ENCODE measurements at places on chromosomes 5 and 9.

DNA sequence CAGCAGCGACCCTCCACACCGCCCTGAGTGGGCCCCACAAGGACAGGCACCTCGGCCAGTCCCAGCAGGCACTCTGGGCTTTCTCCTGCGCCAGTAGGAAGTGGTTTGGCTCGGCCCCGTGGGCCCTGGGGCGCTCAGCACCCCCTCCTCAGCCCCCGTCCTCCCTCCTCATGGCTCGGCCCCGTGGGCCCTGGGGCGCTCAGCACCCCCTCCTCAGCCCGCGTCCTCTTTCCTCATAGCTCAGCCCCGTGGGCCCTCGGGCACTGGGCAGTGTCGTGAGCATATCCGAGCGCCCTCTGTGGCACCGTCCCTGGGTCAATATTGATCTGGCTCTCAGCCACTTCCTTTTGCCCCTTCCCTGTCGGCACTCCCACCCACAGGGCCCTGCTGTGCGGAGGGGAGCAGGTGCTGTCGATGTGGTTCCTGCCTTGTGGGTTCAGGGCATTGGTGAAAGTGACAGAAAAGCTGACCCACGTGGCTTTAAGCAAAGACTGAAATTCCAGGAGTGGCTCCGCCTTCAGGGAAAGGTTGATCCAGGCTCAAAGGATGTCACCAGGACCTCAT lies 5.5 kb upstream of the SCGB3A1 start:
- no peak for DNase-seq

- DNase-seq, result no peak
Measured at GRCh38 chr5:172002840-172003512, 3.5 kb downstream of the FBXW11 start.

DNA sequence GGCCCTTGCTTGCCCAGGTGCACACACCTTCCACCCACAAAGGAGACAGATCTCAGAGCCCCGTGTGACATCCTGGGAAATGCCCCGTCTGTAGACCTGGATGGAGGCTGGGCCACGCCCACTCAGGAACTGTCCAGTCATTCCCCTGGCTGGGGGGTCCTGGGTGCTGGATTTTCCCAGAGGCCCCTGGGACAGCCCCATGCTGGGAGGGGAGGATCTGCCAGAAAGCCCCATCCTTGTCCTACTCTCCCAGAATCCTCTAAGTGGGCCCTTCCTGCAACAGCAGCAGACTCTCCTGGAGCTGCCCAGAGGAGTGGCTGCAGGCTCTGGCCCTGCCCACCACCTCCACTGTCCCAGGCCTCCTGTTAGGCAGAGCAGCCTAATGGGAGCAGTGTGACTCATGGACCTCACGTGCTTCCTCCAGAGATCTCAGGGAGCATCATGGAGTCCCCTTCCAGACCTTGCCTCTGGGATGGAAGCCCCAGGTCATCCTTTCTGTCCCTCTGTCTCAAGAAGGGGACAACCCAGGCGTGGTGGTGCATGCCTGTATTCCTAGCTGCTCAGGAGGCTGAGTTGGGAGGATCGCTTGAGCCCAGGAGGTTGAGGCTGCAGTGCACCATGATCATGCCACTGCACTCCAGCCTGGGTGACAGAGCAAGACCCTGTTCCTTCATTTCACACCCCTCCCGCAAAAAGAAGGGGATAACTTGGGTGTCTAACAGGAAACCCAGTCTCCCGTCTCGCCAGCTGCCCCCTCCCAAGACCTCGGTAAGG lies 51.7 kb downstream of the JADE2 start:
- DNase-seq, result peak; percentile 68

GRCh38 chr5:150263801-150264621 lies 25.6 kb downstream of the CAMK2A start:
- DNase-seq, result peak; percentile 3

DNA sequence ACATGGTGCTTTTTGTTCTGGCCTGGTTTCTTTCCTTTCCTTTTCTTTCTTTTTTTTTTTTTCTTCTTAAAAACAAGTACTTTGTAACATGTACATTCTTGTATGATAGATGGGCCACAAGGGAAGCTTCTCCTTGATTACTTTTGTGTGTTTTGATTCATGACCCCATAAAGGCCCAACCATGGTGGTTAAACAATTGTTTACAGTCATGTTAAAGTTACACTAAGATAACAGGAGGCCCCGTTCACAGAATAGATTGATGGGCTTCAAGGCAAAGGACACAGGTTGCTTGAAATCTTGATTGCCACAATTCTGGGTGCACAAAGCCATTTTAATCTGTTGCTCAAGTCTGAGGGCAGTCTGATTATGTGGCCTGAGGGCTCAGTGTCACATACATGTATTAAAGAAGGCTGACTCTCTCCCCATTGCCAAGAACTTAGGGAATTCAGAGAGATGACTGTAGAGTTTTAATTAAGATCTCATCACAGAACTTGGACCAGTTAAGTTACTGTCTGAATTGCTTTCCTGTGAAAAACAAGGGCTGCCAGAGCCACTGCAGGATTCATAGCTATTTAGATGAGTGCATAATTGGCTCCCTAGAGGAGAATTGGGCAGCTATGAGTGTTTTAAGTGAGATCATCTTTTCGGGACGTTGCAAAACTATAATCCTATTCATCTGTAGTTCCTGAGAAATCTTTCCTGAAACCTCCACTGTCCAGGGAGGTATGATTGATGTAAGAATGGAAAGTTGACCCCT lies 163.4 kb downstream of the TLE4 start:
- no peak for DNase-seq

GRCh38 chr5:38582975-38583319 lies 26.5 kb upstream of the LIFR start:
- no peak for DNase-seq

DNA sequence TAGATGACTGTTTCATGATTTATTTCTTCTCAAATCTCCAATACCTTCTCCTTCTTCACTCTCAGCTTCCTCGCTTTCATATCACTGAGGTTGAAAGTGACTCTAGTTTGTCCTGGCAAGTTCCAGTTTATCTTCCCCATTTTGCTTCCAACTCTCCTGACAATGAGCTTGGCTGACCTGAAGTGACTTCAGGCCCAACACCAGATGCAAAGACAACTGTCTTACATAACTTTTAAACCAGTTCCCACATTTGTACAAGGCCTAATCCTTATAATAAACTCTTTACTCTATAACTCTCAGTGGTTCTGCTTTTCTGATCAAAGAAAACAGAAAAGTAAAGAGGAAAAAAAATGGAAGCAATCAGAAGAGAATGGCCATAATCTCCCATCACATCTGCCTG lies 22.0 kb downstream of the GNG10 start:
- peak; percentile 58 for DNase-seq

- no peak for DNase-seq
Measured at GRCh38 chr9:114824110-114824509, 18.3 kb upstream of the TNFSF15 start.

GRCh38 chr9:33921967-33922895 lies 105.3 kb downstream of the UBE2R2 start:
- no peak for DNase-seq

- DNase-seq, result no peak
Measured at GRCh38 chr5:125455041-125455440, 708.6 kb upstream of the ZNF608 start.

- no peak for DNase-seq
Measured at GRCh38 chr9:126915281-126915816, 767 bp downstream of the RALGPS1 start.

DNA sequence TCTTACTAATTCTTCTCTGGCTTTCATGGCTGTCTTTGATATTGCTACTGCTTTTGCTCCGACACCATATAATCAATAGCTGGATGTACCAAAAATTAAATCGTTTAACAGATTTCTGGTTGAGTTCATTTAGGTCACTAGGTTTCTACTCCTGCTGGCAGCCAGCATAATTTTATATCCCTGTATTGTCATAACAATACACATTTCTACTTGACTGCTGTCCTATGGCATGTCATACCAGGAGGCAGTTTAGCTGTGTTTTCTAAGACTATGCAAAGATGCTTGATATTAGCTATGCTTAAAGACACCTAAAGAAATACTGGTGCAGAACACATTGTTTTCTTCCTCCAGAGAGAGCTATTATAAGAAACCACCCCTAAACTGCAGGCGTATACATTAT lies 337.2 kb upstream of the CDH6 start:
- DNase-seq, result no peak

- no peak for DNase-seq
Measured at GRCh38 chr9:92504881-92505280, 22.6 kb upstream of the ASPN start.

DNA sequence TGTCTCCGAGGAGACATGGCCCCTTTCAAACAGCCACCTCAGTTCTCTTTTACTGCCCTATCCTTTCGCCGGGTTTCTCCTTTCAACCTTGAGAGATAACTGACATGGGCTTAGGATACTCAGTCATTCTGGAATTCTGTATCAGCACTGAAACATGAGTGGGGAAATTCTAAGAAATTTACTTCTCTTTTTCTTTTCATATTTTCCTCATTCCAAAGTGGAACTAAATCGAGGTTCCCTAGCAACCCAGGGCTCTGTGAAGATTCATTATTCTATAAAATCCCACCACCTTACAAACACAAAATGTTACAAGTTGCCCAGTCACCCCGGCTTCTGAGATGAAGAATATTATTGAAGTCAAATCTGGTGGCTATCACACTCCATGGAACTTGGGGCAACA lies 319.2 kb downstream of the ENC1 start:
- peak; percentile 29 for DNase-seq

DNA sequence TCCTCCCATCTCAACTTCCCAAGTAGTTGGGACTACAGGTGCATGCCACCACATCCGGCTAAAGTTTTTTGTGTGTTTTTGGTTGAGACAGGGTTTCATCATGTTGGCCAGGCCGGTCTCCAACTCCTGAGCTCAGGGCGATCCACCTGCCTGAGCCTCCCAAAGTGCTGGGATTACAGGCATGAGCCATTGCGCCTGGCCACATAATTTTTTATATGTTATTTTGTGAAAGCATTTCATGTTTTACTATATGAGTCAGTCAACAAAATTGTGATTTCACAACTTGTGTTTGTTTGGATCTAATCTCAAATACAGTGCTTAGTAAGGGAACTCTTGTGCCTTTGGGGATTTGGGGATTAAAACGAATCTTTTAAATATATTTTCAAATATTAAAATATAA lies 20.0 kb upstream of the FAM120AOS start:
- no peak for DNase-seq

GRCh38 chr5:149791881-149792280 lies 61.8 kb downstream of the PPARGC1B start:
- DNase-seq, result no peak

GRCh38 chr5:159444441-159445082 lies 114.3 kb upstream of the IL12B start:
- peak; percentile 44 for DNase-seq

DNA sequence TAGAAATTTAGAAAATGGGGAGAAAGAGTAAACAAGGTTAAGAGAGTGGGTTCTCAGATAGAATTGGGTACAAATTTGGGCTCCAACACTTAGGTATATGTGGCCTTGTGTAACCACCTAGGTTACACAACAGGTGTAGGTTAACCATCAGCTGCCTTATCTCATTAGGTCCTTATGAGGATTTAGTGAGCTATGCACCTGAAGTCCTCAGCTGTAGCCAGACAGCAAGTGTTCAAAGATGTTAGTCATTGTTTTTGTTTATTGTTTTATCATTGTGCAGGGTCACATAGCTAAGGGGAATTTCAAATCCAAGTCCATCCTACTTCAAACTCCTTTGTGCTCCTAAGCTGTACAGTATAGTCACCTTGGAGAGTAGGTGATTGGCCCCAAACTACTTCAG lies 970 bp upstream of the TRIM32 start:
- DNase-seq, result no peak
